ENCODE measurements at places on chromosomes 6 and 20. TPM values are rescaled to one million over a fixed set of nuclear protein-coding genes. Genes with fewer than 3 reads are reported as not detected.

- DNase-seq = no peak
- peaks cover 16% of the 10 kb centered on the region for H3K27me3 ChIP-seq
- no peaks in the 10 kb centered on the region for H3K4me1 ChIP-seq
- H3K4me3 ChIP-seq = no peak overlapping the region
These were observed 371.8 kb downstream of the MAFB start for GRCh38 chr20:40317156-40317790.

DNA sequence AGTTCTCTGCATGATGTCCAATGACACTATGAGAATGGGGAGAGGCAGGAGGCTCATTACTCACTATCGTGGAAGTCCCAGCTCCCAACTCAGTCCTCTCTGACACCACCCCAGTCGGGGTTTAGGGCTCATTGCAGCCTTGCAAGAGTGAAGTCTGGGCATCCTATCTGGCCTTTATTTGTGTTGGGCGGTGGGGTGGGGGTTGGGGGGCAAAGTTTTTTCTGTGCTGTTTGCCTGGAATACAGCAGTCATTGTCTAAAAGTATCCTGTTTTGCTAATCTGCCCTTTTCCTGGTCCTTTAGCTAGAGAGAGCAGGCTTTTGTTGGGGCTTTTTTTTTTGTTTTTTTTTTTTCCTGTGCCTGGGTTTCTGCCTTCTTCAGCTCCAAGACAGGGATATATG, 174.2 kb downstream of the MYLK4 start:
- H3K4me1 ChIP-seq = peaks cover 29% of the 10 kb centered on the region
- H3K4me3 ChIP-seq = no peak overlapping the region
- DNase-seq = no peak
- H3K36me3 ChIP-seq = peaks cover 5% of the 10 kb centered on the region

DNA sequence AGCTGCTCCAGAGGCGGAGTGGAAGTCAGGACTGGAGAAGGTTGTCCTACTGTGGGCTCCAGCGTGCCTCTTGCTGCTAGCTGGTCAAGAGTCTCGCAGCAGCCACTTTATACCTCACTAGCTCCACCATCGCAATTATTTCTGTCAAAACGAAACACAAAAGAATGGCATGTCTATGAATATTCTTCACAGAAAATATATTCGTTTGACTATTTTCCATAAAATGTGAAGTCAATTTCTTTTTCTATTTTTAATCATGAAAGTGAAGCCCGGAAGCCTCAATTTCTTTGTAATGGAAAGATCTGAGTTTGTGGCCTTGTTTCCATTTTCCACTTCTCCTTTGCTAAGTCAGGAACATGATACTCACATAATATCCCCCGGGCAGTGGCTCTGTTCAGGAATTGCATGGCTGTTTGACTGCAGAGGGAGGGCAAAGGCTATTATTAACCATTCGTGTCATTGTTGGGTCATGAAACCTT, 51.7 kb downstream of the DTD1 start:
- no peak overlapping the region for H3K27ac ChIP-seq
- H3K36me3 ChIP-seq = peaks cover 9% of the 10 kb centered on the region
- no peak overlapping the region for H3K4me3 ChIP-seq
- H3K27me3 ChIP-seq = no peaks in the 10 kb centered on the region

Gene SNAP25
- total RNA-seq = 9.2 TPM

- no peak for DNase-seq
- peaks cover 2% of the 10 kb centered on the region for H3K36me3 ChIP-seq
- peaks cover 60% of the 10 kb centered on the region for H3K27me3 ChIP-seq
- peak overlapping the region; percentile 27 for H3K27ac ChIP-seq
- peak overlapping the region; percentile 78 for H3K4me3 ChIP-seq
These were observed 1.2 kb downstream of the SLC35D3 start for GRCh38 chr6:136923116-136923953.

Gene UNC5CL
- total RNA-seq = 1.6 TPM

GRCh38 chr6:53768636-53769035, 26.2 kb upstream of the LRRC1 start:
- H3K36me3 ChIP-seq = peaks cover 8% of the 10 kb centered on the region
- no peak for DNase-seq

DNA sequence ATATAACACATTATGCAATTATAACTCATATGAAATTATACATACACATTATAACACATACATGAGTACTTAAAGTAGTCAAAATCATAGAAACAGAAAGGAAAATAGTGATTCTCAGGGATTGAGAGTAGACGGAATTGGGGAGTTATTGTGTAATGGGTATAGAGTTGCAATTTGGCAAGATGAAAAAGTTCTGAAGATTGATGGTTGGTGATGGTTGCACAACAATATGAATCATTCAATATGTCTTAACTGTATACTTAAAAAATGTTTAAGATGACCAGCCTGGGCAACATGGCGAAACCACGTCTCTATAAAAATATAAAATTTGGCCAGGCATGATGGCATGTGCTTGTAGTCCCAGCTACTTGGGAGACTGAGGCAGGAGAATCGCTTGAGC, 372.7 kb downstream of the CDKAL1 start:
- no peak for DNase-seq
- peaks cover 21% of the 10 kb centered on the region for H3K36me3 ChIP-seq
- H3K4me1 ChIP-seq = no peaks in the 10 kb centered on the region
- H3K27me3 ChIP-seq = no peaks in the 10 kb centered on the region
- H3K4me3 ChIP-seq = no peak overlapping the region
- no peak overlapping the region for H3K27ac ChIP-seq

GRCh38 chr6:13012296-13012695, 295.7 kb downstream of the PHACTR1 start:
- no peak overlapping the region for H3K27ac ChIP-seq
- peaks cover 30% of the 10 kb centered on the region for H3K4me1 ChIP-seq
- no peaks in the 10 kb centered on the region for H3K36me3 ChIP-seq
- H3K4me3 ChIP-seq = peak overlapping the region; percentile 44
- H3K27me3 ChIP-seq = peaks cover 79% of the 10 kb centered on the region

Gene PAK5
- total RNA-seq = 1.8 TPM

Gene CRISP2
- total RNA-seq = not detected

DNA sequence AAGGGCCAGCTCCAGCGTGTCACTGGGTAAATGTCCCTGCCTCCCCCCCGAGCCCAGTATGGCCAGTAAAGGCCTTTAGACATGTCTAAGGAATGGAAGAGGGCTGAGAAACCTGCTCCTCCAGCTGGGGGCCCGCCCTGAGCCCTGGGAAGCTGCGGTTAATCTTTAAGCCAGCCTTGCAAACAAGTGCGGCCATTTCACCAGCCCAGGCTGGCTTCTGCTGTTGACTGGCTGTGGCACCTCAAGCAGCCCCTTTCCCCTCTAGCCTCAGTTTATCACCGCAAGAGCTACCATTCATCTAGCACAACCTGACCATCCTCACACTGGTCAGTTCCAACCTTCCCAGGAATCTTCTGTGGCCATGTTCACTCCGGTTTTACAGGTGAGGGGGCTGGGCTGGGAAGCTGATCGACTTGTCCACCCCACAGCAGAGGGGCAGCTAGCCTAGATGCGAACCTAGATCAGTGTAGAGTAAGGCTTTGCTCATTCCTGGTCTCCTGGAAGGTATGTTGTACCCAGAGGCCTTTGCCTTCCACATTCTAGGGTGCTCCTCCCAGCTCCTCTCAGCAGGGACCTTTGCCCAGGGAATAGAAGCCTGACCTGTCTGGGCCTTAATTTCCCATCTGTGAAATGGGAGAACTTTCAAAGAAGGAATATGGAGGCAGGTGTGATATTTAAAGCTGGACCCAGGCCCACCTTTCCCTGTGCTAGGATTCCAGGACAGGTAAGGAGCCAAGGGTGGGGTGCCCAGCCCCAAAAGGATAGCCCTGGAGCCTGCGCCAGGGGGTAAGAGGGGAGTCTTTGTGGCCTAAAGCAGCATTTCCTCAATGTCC, 1.2 kb upstream of the SRC start:
- peaks cover 70% of the 10 kb centered on the region for H3K4me1 ChIP-seq
- DNase-seq = no peak
- H3K27ac ChIP-seq = no peak overlapping the region
- no peaks in the 10 kb centered on the region for H3K36me3 ChIP-seq
- no peaks in the 10 kb centered on the region for H3K27me3 ChIP-seq
- H3K4me3 ChIP-seq = peak overlapping the region; percentile 89

DNA sequence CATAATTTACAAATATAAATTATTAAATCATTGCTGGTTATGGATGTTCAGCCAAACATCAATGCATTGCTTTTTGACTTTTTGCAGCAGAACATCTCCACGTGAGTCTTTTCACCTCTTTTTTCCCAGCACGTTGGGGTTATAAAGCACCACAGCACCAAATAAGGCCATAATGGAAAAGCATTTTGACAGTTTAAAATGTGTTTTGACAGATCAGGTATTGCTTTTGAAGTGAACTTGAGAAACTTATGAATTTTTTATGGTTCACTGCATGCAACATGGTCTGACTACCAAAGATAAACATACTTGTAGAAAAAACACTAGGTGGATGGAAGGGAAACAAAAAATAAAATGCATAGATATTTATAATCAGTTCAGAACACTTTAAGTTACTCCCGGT, 622.4 kb downstream of the HTR1B start:
- H3K4me1 ChIP-seq = no peaks in the 10 kb centered on the region
- H3K4me3 ChIP-seq = no peak overlapping the region
- DNase-seq = no peak

Gene RCAN2
- 3.6 TPM for total RNA-seq

- no peaks in the 10 kb centered on the region for H3K36me3 ChIP-seq
- peaks cover 3% of the 10 kb centered on the region for H3K27me3 ChIP-seq
- H3K4me1 ChIP-seq = peaks cover 4% of the 10 kb centered on the region
- no peak for DNase-seq
- no peak overlapping the region for H3K4me3 ChIP-seq
These were observed 99.1 kb downstream of the ARMC2 start for GRCh38 chr6:108947114-108947854.

DNA sequence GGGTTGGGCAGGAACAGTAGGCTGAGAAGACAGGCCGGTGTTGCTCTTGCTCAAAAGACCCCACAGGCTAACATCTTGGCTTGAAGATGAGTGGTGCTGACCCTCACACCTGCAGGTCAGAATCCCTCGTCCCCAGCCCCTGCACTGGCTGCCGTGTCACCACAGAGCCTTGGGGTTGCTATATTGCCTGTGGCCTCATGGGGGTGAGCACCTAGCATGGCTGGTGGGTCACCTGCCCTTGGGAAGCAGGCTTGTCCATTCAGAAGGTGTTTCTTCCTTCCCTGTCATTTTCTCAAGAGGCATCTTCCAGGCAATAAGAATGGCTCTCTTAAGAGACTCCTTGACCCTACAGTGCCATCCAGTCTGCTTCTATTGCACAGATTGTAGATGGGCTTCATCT, 7.7 kb downstream of the SLC22A16 start:
- H3K27me3 ChIP-seq = peaks cover 16% of the 10 kb centered on the region
- DNase-seq = no peak
- H3K4me3 ChIP-seq = no peak overlapping the region
- no peaks in the 10 kb centered on the region for H3K4me1 ChIP-seq
- H3K27ac ChIP-seq = no peak overlapping the region

Gene MDC1
- total RNA-seq = 107 TPM

DNA sequence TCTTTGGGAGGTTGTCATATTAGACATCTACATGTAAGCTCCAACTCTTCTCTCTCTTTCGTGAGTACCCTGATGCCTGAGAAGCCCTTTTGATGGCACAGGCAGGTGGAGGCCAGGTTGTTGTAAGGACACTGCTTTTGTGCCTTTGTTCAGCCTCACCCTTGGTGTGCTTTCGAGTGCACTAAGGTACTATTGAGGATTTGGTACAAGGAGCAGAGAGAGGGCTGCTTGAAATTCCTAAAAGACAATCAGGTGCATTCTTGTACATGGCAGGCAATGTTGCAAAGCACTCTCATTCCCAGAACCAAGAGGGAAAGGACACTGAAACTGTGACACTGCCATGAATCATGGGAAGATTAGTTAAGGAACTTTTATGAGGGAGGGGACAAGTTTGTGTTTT, 19.1 kb downstream of the BMP2 start:
- H3K27ac ChIP-seq = no peak overlapping the region
- no peak overlapping the region for H3K4me3 ChIP-seq
- no peaks in the 10 kb centered on the region for H3K36me3 ChIP-seq
- peaks cover 7% of the 10 kb centered on the region for H3K4me1 ChIP-seq
- DNase-seq = no peak

DNA sequence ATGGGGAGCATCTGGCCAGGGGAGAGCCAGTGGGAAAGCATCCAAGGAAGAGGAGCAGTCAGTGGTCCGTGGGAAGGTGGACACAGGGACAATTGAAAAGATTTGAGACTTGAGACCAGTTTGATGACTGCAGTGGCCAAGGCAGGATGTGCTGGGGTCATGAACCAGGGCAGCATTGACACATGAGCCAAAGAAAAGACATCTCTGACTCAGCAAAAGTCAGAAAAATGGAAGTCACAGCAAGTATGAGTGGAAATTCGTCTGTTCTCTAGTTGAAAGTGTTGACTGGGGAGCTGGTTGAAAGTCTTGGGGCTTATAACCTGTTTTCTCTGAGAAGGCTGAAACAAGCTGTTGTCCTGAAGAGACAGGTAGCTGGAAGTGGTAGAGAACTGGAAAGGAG, 31.3 kb downstream of the RAB22A start:
- H3K4me3 ChIP-seq = no peak overlapping the region
- peaks cover 27% of the 10 kb centered on the region for H3K36me3 ChIP-seq
- peaks cover 11% of the 10 kb centered on the region for H3K4me1 ChIP-seq
- no peak for DNase-seq
- H3K27me3 ChIP-seq = no peaks in the 10 kb centered on the region

DNA sequence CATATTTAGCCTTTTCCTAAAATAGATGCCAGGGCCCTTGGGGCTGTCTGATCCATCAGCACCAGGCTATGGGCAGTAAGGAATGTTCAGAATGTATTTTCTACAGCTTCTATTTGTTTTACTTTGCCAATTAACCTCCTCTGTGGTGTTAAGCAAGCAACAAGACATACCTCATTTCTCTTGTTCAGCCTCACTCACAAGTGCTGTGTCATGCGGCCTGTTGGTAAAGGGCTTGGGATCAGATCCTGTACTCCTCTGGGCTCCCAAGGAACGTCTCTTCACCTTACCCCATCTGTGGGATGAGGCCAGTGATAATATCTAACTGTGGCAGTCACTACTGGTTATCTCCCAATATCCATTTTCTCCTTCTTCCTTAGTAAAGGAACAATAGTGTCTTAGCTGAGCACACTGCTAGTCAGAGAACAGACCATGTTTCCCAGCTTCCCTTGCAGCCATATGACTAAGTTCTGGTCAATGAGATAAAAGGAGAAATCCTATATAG, 7.0 kb upstream of the DSTN start:
- no peaks in the 10 kb centered on the region for H3K36me3 ChIP-seq
- peak overlapping the region; percentile 57 for H3K27ac ChIP-seq
- DNase-seq = no peak
- H3K27me3 ChIP-seq = peaks cover 10% of the 10 kb centered on the region

GRCh38 chr6:137677709-137678108, 183.5 kb upstream of the OLIG3 start:
- no peaks in the 10 kb centered on the region for H3K36me3 ChIP-seq
- H3K27me3 ChIP-seq = no peaks in the 10 kb centered on the region
- DNase-seq = no peak
- H3K4me1 ChIP-seq = no peaks in the 10 kb centered on the region

Gene TSBP1
- not detected for total RNA-seq

DNA sequence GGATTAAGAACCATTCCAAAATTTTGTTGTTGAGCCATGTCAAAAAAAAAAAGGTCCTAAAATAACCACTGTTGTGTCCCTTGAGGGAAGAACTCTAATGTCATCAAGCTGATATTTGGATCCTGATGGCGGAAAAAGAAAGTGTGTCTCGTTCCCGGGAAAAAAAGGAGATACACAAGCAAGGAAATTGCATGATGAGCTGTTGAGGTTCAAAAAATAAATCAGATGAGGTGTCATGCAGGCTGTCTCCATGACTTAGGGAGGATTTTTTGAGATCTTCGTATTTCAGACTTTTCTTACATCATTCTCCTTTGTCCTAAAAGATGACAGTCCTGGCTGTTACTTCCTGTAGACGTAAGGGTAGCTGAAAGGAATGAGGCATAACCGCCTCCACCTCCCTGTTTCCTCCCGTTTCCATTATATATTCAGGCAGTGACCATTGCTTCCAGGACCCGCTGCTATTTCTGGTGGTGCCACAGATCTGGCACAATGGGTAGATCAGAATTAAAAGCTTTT, 117.3 kb upstream of the TNFAIP3 start:
- H3K27me3 ChIP-seq = no peaks in the 10 kb centered on the region
- H3K4me1 ChIP-seq = peaks cover 19% of the 10 kb centered on the region
- H3K27ac ChIP-seq = peak overlapping the region; percentile 84
- H3K4me3 ChIP-seq = no peak overlapping the region

All from neural crest cell (in vitro differentiated cells).